ENCODE measurements at places on chromosomes 5 and 9.
A peak's percentile ranks its signal among the peaks of the same experiment; 100 is the strongest.

DNA sequence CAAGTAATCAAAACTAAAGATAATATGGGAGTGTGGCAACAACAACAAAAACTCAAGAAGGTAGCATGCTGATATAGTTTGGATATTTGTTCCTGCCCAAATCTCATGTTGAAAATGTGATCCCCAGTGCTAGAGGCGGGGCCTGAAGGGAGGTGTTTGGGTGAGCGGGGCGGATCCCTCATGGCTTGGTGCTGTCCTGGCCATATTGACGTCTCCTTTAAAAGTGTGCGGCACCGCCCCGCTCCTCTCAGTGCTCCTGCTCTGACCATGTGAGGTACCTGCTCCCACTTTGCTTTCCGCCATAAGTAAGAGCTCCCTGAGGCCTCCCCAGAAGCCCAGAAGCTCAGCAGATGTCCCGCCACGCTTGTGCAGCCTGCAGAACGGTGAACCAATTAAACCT, 25.6 kb downstream of the MED27 start:
- DNase-seq, result no peak

DNA sequence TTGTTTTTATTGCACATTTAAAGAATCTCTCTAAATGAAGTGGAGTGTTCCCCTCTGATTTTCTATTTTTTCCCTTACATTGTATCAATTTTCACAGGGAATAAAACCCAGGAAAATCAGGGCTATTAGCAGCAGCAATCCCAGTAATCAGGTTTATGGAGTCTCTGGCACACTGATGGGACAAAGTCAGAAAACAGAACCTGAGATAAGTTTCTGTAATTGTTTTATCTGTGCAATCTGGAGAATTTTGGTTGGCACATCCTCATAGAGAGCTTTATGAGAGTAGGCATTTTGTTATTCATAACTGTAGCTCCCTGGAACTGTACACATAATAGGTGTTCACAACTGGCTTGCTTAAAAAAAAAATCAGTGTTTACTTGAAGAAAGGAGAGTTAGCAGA, 96.9 kb upstream of the IL6ST start:
- no peak for DNase-seq

GRCh38 chr5:145429170-145429569, 406.0 kb downstream of the PRELID2 start:
- no peak for DNase-seq

GRCh38 chr5:59724482-59725391, 168.8 kb downstream of the PDE4D start:
- peak; percentile 39 for DNase-seq

DNA sequence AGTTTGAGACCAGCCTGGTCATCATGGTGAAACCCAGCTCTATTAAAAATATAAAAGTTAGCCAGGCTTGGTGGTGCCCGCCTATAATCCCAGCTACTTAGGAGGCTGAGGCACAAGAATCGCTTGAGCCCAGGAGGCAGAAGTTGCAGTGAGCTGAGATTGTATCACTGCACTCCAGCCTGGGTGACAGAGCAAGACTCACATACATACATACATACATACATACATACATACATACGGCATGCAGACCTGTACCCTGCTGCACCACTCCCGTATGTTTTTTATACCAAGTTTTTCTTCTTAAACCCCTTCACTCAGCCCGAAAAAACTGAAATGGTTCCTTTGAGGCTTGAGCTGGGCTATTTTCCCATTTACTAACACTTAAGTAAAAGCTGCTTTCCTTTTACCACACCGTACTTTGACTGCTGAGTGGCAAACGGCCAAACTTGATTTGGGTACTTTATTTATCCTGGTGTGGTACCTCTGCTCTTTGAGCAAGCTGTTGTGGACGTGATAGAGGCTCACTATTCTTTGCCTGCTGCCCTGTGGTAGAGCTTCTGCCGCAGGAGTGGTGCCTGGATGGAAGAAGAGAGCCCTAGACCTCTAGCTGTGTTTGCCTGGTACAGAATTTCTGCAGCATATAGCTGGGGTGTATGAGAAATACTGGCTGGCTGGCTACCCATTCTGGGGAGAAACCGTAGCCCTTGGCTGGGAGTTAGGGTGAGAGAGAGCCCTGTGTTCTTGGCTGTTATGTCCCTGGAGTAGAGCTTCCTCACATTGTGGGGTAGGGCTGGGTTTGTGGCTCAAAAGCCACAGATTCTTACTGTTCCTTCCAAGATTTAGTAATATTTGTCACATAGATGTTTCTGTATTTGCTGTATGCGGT, 19.4 kb downstream of the IPO11 start:
- no peak for DNase-seq

GRCh38 chr9:17816431-17817027, 237.7 kb downstream of the SH3GL2 start:
- DNase-seq, result no peak

DNA sequence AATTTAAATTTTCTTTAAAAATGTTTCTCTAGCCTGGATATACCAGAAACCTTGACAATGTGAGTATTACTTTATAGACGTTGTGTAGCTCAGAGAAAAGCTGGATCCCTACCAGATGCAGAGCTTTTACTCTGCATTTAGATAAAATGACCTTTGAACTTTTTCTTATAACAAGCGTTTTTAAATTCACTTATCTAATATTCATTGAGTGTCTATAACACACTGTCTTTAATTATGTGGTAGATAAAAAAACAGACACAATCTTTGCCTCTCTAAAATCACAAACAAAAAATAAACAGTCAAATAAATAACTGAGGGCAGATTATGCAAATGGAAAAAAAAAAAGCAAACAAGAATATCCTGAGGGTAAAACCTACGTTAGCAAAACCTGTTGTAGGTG, 773.6 kb downstream of the CDH12 start:
- no peak for DNase-seq

GRCh38 chr5:159814805-159815585, 101.3 kb upstream of the ADRA1B start:
- DNase-seq, result no peak

- DNase-seq, result no peak
These were observed 1.8 kb upstream of the AMACR start for GRCh38 chr5:34009610-34010009.

- no peak for DNase-seq
These were observed 95.5 kb upstream of the SPATA31D4 start for GRCh38 chr9:81832571-81833285.

DNA sequence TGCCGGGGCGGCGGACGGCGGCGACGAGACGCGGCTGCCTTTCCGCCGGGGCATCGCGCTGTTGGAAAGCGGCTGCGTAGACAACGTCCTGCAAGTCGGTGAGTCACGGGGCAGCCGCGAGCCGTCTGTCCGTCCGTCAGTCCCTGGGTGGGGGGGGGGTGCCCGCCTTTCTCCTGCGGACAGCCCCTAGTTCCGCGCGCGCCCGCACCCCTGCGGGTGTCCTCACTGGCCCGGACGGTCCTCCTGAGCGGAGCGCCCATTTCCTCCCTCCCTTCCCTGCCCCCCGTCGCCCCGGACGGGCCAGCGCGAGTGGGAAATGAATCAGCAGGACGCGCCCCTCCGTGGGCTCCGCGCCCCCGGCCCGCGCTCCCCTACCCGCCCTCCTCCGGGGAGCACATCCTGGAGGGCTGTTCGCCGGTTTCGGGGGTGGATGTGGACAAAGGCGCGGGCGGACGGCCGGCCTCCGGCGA, 828 bp downstream of the ZSWIM6 start:
- DNase-seq, result peak; percentile 49

DNA sequence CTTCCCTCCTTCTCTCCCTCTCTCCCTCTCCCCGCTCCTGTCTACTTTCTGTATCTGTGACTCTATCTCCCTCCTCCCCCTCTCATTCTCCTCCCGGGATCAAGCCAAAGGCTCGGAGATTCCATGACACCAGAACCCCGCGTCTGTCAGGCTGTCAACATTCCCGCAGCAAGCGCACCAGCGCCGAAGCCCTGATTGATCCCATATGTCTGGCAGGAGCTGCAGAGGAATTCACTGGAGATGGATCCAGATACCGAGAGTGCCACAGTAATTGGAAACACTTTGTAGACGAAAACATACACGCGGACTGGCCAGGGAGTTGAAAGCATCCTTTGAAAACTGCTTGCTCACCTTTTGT, 300 bp upstream of the SVEP1 start:
- no peak for DNase-seq

DNA sequence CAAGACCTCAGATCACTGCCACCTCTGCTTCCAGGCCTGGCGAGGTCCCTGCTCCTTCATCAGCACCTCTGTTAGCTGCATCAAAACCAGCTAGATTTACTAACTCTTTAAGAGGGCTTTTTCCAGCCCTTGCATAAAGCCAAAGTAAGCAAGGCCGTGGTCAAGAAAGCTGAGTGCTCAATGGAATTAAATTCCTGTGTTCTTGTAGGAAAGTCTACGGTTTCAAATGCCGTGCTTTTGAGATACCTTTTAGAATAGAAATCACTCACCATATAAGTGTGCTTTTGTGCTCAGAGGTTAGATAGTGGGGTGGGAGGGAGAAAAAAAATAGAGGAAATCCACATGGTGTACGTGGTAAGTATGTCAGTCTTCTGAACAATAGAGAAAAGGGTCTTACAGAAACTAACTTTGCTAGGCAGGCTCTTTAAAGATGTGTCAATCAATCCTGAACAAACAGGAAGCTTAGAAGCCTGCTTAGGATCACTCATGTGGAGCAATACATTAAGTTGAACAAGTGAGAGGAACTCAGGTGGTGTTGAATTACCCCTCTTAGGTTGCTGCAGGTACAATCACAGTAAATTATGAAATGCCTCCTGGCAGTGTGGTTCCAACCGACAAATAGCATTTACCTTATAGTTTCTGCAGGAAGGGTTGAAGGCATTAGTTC, 79.7 kb downstream of the SEMA6A start:
- DNase-seq, result no peak

DNA sequence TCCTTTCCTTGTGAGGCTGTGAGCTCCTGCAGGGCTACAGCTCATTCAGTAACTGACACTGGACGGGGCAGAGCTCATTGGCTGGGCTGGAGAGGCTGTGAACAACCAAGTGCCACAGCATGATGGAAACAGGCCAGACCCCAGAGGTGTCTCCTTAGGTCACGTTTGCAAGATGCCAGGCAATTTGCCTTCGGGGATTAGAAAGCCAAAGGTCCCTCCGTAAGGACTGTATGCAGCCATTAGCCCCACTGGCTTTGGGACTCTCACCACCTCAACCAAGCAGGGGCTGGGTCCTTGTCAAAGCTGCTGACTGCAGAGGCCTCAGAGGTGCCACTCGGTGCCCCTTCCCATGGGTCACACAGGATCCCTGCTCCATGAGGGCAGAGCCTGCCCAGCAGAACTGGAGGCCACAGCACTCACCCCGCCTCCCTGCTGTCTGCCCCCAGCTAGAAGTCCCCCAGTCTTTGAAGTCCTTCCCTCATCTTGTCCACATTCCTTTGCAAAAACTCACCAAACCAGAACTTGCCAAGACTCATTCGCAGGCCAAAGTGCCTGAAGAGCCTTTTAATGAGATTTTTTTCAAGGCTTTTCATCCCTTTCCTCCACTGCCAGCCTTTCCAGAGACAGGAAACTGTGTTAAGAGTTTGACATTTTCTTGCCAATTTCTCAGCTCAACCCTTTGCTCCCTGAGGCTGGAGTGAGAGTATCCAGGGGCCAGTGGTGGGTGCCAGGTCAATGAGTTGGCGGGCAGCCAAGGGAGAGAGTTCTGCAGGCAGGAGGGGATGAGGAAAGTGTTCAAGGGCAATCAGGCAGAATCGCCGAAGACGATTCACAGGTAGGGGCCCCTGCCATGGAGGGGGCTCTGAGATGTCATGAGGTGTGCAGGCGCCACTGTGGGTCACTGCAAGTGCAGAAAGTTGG, 39.7 kb upstream of the SLC25A51 start:
- no peak for DNase-seq

DNA sequence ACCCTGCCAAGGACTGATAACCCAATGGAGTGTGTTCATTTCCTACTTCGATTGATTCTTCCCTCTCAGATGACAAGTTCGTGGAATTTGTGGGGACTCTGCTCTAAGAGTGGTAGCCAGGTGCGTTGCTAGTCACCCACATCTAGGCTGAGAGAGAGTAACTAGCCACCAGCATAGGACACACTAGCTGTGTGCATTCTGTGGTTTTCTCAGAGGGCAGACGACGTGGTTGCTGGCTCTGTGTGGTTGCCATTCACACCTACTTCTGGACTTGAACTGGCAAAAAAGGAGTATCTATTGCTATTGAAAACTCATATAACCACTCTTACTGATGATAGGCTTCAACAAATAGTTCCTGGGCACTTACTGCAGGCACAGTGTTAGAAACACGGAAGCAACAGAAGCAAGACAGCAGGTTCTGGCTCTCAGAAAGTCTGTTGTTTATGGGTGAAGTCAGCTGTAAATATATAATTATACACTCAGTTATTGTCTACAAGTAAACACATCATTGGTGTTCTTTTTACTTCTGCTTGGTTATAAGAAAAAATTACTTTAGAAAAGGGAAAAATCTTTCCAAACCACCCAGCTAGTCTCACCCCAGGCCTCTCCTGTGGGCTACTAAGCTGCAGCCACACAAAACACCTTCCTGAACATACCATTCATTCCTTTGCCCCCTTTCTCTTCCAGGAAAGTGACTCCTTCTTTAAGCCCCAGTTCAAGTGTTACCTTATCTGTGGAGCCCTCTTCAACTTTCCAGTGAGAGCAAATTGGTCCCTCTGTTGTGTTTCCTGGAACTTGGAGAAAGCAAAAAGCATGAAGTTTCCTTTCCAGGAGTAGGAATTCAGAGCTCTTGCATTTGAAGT, 151.1 kb upstream of the HAPLN1 start:
- DNase-seq, result no peak

GRCh38 chr5:57172466-57173318, 1.2 kb upstream of the GPBP1 start:
- DNase-seq, result peak; percentile 36

GRCh38 chr9:13292782-13293181, 13.3 kb upstream of the MPDZ start:
- no peak for DNase-seq

GRCh38 chr5:34591723-34592122, 64.4 kb upstream of the RAI14 start:
- DNase-seq, result no peak

GRCh38 chr9:89391585-89391984, 73.3 kb downstream of the SECISBP2 start:
- DNase-seq, result no peak

DNA sequence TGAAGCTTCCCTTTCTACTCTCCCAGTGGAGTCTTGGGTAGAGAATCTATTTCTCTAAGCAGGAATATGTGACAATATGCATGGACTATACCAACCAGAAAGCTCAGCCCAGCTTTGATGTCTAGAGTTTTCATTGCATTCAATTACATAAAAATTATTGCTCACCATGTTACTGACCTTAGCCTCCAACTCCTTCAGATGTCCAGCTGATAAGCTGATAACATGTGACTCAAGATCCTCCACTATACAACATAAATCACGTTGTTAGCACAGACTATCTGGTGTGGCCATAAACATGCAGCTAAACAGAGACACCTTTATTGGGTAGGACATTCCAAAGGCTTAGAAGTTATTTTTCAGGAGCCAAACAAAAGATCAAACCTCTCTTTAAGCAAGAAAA, 1168.2 kb downstream of the CDH12 start:
- DNase-seq, result no peak
